ENCODE measurements at places on chromosomes 2 and 18.

GRCh38 chr2:240523451-240524281 lies 34.1 kb downstream of the ANKMY1 start:
- no peak for DNase-seq

- no peak for DNase-seq
These were observed 71.1 kb downstream of the RFTN2 start for GRCh38 chr2:197604117-197604860.

DNA sequence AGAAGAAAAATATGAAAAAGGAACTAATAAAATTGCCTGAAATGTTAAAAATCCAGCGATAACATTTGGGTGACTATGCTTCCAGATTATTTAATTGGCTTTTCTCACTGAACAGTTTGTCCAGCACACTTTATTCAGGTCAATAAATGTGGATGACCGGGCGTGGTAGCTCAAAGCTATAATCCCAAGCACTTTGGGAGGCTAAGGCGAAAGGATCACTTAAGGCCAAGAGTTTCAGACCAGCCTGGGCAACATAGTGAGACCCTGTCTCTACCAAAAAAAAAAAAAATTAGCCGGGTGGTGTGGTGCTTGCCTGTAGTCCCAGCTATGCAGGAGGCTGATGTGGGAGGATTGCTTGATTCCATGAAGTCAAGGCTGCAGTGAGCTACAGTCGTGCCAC lies 55.4 kb downstream of the TGOLN2 start:
- no peak for DNase-seq

GRCh38 chr2:67516899-67517530 lies 119.9 kb downstream of the ETAA1 start:
- no peak for DNase-seq

DNA sequence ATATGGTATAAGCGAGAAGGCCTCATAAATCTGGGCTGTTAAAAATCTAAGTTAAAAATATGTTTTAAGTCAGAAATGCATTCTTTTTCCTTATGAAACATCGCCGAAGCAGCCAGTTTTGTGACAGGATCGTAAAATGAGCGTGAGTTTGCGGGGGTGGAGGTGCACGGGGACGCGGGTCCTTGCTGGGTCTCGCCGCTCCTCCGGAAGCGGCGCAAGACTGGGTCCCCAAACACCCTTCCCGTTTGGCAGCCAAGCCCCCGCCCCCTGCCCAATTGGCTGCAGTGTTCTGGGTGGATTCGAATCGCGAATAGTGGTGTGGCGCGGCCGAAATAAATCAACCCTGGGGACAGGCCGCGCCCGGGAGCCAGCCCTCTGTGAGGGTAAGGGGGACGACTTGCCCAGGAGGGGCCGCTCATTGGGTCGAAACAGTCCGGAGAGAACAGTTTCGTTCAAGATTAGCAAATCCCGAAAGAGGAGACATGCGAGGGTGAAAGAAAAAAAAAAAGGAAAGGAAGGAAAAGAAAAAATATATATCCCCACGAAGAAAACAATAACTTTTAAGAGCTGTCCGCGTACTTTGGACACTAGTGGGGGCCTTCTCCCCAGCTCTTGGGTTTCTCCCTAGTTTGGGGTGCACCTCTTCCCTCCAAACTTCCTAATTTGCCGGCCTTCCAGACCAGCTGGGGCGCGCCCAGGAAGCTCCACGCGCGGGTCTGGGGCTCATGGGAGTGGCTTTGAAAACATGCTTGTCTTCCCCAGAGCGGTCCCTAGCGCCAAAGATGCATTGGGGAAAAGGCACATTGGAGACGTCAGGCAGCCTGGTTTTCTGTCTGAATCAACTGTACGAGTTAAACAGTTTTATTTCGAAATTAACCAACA lies 3.1 kb upstream of the GATA6 start:
- DNase-seq, result no peak

DNA sequence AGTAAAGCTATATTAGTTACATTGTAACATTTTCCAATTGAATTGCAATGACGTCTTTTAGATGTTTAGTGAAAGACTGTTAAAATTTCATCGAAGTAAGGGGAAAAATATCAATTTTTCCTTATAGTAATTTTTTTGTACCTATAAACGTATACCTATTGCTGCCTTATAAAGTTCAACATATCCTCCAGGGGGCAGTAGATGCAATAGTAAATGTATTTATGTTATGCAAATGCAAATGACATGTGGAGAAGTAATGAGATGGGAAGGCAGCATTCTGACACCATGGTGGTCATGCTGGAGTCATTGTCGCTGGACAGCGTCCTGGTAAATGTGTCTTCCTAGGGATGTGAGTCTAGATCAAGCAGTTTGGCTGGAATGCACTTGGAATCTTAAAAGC lies 38.7 kb downstream of the MSTN start:
- no peak for DNase-seq

DNA sequence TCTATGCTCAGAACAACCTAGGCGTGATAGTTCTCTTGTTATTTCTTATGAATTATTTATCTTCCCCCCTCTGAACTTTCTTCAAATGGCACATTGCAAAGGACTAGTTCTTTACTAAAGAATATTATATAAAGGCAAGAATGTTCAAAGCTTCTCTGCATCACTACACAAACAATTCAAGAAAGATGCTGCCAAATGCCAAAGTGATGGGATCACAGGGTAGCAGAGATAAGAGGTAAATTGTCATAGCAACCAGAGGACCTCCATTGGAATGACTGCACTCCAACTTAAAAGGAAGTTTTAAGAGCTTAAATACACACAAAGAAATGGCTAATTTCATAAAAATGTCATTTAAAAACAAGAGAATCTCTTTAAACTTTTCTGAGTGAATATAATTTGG lies 72.8 kb downstream of the AQP4 start:
- DNase-seq, result no peak

- DNase-seq, result no peak
These were observed 93.5 kb downstream of the TMEM18 start for GRCh38 chr2:583666-584065.

DNA sequence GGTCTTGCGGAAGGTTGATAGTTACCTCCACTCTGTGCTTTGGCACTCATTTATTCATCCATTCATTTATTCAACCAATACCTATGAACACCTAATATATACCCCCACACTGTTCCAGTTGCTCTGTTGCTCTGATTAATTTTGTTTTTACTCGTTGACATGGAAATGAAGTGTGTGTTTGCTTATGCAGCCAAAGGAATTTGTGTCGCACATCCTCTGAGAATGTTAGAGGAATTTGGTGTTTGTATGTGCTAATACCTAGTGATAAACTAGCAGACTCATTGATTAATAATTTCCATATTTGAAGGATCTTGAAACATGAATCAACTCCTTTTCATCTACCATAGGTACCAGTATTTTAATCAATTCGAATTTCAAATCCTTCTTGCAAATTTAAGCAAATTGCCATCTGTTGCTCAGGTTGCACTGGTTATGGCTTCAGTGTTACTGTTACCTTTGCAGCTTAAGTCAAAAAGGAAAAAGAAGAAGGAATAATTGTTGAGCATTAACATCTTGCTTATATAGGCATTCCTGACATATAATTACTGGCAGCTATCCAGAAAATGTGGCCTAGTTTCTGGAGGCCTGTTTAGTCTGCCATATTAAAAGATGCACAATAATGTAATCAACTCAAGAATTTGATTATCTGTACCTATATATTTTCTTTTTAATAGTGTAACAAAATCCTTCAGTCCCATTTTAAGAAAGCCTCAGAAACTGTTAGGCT lies 25.7 kb upstream of the CRIM1 start:
- no peak for DNase-seq

DNA sequence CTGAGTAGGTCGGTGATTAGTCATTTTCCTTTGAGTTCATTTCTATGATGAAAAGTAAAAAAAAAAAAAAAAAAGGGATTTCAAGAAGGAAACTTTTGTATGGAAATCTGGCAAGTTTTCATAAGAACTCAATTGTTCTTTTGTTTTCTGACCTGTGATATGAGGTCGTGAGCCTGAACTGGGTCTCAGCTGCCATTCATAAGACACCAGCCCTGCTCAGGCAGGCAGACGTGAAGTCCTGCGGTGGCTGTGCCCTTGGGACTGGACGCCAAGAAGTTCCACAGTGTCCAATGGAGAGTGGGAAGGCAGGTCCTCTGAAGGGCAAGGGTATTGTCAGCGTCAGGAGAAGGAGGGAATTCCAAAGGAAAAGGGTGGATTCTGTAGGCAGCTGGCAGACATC lies 183.9 kb downstream of the NCK2 start:
- DNase-seq, result no peak

DNA sequence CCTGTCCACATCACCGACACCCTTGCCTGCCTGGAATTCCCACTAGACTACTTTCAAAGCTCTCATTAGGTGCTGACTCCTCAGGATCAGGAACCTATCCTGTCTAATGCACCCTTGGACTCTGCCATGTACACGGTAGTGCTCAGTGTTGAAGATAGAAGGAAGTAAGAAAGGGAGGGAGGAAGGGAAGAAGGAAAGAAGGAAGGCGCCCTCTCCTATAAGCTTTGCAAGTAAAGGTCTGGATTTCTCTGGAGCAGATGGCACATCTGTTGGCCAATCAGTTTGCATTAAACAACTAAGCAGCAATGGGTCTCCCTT lies 45.3 kb downstream of the SCTR start:
- no peak for DNase-seq

GRCh38 chr2:224101820-224102630 lies 62.9 kb upstream of the SERPINE2 start:
- peak; percentile 35 for DNase-seq

- no peak for DNase-seq
These were observed 515 bp downstream of the TSHZ1 start for GRCh38 chr18:75211002-75211621.

- no peak for DNase-seq
These were observed 7.6 kb downstream of the BCL2 start for GRCh38 chr18:63312019-63312409.

GRCh38 chr2:174632841-174633622 lies 35.4 kb upstream of the WIPF1 start:
- DNase-seq, result no peak

DNA sequence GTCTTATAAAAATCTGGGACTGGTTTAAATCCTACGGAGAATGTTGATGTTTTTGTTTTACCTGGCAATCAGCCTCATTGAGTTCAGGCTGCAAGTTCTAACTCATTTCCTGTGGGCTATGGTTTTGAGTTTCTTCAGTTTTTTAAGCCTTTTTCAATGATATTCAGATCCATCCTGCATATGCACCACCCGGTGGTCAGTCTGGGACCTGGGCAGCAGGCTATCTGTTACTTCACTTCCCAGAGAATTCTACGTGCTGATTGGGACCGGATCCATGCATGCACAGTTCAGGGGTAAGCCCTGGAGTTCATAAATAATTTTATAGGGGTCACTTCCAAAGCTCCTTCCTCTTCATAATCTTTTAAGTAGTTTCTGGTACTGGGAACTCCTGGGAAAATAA lies 339.2 kb upstream of the HNRNPA3 start:
- DNase-seq, result no peak

DNA sequence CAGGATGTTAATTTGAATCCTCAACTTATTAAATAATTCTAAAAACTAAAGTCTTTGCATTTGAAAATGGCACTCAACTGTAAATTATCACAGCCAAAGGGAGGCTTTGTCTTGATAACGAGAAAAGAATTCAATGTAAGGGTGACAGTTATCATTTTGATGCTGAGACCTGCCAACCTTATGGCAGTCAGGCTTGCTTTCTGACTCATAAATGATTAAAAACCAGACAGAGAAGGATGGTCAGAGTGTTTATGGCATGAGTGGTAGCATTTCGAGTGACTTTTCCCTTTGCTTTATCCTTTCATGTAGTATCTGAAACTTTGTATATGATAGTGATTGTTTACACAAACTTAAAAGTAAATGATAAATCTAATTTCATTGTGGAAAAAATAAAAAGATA lies 53.9 kb upstream of the EPC2 start:
- DNase-seq, result no peak

DNA sequence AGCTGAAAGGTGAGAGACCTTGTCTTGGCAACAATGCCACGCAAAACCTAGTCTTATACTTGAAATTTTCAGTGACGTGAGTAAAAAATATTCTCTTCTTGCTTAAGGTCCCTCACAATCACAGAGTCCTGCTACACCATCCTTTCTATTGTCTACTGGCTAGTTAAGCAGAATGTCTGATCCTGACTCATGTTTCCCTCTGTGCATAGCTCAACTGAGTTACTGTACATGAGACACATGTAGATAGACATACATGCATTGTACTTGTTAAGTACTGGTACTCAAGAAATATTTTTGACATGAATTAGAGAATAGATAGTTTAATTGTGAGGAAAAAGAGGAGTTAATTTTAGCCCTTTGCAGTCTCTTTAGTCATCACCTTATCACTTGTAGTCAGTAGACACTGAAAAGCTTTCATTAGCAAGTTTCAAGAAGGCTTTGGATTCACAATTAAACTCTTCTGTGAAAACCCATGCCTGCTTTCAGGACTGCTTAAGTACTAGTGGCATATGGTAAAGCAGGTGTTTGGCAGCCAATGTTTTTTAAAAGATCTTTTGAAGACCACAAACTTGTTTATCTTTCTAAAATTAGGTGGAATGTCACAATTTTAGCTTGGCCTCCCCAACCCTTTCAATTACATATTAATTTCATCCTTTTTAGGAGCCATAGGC lies 158.7 kb upstream of the CCDC150 start:
- DNase-seq, result no peak

DNA sequence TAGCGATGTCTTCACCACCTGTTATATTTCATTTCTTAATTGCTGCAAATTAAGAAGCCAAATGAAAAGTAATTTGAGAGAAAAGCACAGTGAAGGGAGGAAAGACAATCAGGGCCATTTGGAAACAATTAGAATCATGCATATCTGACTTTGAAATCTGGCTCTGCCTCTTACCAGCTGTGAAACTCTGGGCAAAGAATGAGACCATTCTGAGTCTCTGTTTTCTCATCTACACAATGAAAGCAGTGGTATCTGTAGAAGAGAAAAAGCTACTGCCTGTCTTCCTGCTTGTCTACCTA lies 334.5 kb upstream of the CYRIA start:
- no peak for DNase-seq

GRCh38 chr2:240922982-240923537 lies 16.9 kb downstream of the CROCC2 start:
- DNase-seq, result no peak

DNA sequence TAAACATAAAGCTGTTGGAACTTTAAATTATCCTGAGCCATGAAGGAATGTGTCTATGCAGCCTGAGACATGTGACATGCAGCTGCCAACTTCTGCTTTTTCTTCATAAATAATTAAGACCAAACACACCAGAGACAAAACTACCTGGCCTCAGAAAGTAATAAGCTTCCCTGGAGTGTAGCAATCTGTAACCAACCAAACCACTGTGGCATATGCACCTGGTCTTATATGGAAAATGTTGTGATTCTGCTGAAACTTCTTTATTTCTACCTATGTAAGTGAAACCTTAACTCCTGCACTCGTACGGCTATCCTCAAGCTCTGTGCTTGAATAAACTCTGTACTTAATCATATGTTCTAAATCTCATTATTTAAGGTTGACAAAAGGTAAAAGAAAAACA lies 515.0 kb downstream of the TMEM182 start:
- DNase-seq, result no peak

- no peak for DNase-seq
These were observed 79.8 kb downstream of the ITGB1BP1 start for GRCh38 chr2:9343524-9343923.

- no peak for DNase-seq
These were observed 748.9 kb upstream of the NXPH2 start for GRCh38 chr2:139529080-139529479.
